CMK (cell line): ENCODE measurements at places on chromosomes 11 and 22.

GRCh38 chr11:2778630-2779498 lies 79.1 kb upstream of the KCNQ1OT1 start:
- DNase-seq = peak; percentile 64

DNA sequence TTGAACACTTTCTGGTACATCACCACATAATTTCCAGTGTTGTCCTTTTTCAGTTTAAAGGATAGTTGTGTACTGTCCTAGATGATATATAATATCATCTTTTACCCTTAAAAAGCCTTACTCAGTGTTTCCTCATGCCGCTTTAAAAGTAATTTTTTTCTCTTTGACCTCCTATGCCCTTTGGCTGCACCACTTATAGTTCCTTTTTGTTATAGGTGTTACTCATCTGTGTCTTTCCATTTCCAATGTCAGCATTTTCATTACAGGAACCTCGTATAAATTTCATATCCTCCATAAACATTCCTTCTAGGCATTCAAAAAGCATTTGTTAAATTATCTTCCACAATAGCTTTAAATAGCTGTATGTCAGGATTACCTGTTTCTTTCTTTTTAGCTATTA lies 40.8 kb downstream of the USP47 start:
- DNase-seq = no peak

DNA sequence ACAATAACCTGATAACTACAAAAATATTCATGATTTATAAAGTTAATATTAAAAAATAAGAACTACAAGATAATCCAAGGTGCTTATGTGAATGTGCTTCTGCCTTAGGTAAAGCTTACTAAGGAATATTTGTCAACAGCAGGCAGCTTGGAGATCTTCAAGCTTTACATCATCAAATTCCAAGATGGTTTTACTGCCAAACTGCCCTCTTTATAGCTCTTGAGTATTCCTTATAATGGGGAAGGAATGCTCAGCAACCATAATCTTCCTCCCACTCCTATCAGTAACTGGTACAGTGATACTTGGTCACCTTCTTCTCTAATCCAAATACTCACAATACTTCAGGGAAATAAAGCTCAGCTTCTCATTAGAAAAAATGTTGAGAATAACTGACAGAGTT lies 30.1 kb downstream of the SBF2 start:
- DNase-seq = no peak

- no peak for DNase-seq
Measured at GRCh38 chr11:72718101-72718501, 34.1 kb downstream of the ARAP1 start.

DNA sequence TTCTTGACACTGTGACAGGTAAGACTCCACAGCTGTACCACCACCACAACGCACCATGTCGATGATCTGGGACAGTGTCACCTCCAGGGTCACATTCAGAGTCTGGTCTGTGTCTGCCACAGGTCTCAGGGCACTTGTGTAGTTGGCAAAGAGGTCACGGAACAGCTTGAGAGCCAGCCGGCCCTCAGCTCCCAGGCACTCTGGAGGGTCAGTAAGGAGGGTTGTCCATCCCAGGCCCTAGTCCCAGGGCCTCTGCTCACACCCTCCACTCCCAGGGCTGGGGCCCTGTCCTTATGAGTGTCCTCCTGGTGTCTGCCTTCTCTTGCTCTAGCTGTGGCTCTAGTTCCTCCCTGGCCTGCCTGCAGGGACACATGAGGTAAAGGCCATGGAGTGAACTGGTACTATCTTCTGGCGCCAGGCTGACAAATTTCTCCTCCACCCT lies 1.4 kb downstream of the CHRNA10 start:
- no peak for DNase-seq

GRCh38 chr11:42249401-42249800 lies 789.9 kb upstream of the LRRC4C start:
- no peak for DNase-seq

DNA sequence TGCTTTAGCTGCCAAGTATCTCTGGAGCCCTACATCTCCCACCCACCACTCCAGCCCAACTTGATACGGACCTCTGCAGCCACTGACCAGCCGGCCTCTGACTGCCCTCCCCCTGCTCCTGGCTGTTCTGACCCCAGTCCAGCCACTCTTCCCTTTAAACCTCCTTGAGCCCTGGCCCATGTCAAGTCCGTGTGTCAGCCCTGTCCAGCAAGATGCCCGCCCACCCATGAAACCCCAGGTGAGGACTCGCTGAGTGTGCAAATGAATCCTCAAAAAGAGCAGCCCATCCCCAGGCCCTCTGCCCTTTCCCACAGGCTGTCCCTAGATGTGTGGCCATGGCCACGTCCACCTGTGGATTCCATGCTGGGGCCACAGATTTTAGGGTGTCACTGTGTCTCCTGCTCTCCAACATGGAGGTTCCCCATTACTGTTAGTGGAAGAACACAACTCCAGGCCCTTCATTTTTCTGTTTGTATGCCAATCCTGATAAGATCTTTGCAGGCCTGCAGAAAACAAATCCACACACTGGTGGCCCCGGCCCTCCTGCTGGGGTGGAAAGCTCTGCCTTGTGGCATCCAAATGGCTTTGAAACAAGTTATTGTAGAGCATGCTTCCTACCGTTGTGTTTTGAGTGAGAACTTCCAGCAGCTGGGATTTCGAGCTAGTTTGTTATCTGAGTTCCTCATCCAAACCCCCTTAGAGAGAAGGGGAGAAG lies 22.7 kb upstream of the ADORA2A start:
- DNase-seq = no peak

- no peak for DNase-seq
Measured at GRCh38 chr22:24474221-24474620, 20.9 kb upstream of the UPB1 start.

DNA sequence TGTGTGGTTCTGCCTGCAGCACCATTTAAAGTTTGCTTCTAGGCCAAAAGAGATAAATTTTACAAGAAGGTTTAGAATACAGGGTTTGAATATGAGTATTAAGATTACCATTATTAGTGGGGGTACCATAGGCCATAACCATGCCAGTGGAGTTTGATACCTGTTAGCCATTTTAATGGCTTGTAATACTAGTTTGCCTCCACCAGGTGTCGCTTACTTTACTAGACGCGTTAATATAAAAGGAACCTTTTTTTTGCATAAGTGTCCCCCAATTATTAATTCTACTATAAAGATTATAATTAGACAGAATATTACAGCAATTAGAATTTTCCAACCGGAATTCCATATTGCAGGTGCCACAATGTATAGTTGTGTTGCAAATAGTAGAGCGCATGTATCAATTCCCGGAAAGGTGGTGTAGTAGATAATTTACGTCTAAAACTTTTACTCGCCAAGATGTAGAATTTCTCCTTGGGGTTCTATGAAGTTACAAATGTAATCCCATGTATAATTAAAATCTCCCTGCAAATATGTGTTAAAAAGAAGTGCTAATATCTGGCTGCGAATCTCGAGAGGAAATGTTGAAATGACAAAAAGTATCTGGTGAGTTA lies 16.1 kb downstream of the MS4A6E start:
- no peak for DNase-seq
